Heart right ventricle (tissue), 16 donors: ENCODE measurements at places on chromosomes 12 and 14. TPM values are rescaled to one million over a fixed set of nuclear protein-coding genes. Genes with fewer than 3 reads are reported as not detected.

The CIROP gene
- total RNA-seq = not detected

DNA sequence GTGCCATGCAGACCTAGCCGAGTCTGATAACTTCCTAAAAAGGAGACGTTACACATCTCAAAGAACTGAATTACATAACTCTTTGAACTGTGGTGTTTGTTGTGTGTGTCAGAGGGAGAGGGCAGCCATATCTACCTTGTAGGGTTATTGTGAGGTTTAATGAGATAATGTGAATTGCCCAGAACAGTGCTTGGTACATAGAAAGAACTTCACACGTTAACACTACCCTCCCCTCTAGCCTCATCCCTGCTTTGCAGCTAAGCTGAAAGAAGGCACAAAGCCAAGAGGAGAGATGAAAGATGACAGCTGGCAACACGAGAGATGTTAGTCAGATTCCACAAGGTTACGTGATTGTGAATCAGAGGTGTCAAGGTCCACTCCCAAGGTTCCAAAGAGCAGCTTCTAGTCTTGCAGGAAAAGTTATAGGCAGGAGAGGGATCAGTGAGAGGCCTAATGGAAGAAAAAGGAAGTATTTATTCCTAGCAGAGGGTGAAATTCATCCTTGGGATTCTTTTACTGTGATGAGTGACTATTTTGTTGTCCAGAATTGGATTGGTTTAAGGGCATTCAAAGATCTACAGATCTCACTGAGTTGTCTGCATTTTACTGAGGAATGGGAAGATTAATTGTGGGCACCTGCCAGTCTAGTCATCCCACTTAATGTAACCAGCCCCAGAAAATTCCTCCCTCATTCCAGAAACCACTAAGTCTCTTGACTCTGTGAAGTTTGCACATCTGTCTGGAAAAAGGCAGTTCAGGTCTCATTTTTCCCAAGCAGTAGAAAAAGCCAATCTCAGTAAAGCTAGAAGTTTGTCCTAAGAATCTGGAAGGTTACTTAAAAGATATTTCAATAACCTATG lies 25.9 kb upstream of the WNK1 start:
- DNase-seq = no peak

- no peak for DNase-seq
Measured at GRCh38 chr14:72256055-72256454, 323.8 kb downstream of the RGS6 start.

GRCh38 chr14:32189811-32190210 lies 12.0 kb upstream of the RNU6-7 start:
- no peak for DNase-seq

The TEX22 gene
- total RNA-seq = 1.4 TPM
